ENCODE measurements at places on chromosomes 5 and 9. TPM values are rescaled to one million over a fixed set of nuclear protein-coding genes. Genes with fewer than 3 reads are reported as not detected.

- no peak for DNase-seq
Observed at GRCh38 chr5:38319491-38319890, 61.1 kb downstream of the EGFLAM start.

- no peak for DNase-seq
Observed at GRCh38 chr9:15846611-15847010, 293.8 kb downstream of the CCDC171 start.

DNA sequence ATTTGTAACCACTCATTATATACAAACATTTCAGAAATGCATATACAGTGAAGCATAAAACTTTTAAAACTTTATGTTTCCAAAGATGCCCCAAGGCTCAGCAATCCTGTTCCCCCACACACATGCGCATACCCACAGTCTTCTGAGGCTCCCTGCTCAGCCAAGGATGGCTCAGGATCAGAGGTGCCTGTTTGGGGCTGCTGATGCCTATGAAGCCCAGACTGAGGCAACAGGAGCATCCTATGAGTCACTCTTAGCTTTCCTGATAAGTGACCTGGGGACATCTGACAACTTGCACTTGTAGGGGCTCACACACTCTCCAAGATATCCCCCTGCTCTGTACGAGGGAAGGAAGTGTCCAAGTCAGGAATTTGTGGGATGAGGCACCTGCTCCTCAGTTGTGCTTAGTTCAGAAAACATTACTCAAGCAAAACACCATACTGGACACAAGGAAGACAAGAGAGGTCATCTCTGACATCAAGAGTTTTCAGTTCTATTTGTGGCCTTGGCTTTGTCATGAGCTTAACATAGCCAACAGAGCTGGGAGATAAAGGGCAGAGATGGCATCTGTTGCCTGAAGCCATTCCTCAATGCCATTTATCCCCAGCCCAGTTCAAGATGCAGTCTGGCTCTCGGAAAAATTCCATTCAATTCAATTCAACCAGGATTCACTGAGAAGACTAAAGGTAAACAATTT lies 62.3 kb downstream of the NIPSNAP3B start:
- no peak for DNase-seq

TMOD1 gene
- total RNA-seq: 4.4 TPM

PROB1 gene
- 1.7 TPM for total RNA-seq

BDP1 gene
- total RNA-seq: 22.0 TPM

DNA sequence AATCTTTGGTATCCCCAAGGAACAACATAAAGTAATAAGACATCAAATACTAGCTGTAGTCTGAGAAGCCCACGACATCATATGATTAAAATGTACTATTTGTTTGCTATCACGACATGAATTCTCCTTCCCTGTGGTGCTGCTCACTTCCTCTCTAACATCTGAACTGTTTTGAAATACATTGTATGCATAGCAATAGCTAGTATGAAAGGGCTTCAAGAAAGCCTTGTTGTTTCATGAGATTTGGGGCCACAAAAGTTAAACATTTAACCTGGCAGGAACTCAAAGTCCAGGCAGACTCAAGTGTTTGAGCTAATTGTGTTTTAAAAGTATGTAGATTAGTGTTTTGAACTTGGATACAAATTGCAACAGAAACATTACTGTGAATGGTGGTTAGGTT lies 237.4 kb upstream of the PTGER4 start:
- no peak for DNase-seq

GRCh38 chr5:169115461-169116124 lies 185.3 kb downstream of the SLIT3 start:
- no peak for DNase-seq

PCDHGA7 gene
- total RNA-seq: not detected

SLC27A6 gene
- total RNA-seq: 7.9 TPM

TTC33 gene
- total RNA-seq: 14.5 TPM

DNA sequence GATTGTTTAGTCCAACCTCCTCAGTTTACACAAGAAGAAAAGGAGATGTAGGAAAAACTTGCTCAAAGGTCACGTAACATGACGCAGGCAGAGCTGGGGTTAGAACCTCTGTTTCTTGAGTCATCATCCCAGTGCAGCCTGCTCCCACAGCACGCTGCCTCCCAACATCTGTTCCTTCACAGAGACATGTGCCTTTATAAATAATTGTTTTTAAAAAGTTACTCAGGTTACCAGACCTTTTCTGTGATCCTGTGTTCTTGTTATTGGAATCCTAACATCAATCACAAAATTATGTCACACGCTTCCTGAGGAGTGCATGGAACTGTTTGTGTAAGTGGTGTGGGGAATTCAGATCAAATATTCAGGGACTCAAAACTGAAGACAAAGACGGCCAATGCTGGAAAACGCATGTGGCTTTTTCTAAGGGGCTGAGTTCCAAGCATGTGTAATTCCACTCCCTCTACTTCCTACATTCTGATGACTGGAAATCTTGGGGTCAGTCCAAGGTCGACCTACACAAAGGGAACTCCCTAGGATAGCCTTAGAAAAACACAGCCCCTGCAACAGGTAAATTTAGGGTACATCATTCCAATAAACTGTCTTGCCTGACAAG lies 184.3 kb downstream of the TSSK1B start:
- no peak for DNase-seq

DNA sequence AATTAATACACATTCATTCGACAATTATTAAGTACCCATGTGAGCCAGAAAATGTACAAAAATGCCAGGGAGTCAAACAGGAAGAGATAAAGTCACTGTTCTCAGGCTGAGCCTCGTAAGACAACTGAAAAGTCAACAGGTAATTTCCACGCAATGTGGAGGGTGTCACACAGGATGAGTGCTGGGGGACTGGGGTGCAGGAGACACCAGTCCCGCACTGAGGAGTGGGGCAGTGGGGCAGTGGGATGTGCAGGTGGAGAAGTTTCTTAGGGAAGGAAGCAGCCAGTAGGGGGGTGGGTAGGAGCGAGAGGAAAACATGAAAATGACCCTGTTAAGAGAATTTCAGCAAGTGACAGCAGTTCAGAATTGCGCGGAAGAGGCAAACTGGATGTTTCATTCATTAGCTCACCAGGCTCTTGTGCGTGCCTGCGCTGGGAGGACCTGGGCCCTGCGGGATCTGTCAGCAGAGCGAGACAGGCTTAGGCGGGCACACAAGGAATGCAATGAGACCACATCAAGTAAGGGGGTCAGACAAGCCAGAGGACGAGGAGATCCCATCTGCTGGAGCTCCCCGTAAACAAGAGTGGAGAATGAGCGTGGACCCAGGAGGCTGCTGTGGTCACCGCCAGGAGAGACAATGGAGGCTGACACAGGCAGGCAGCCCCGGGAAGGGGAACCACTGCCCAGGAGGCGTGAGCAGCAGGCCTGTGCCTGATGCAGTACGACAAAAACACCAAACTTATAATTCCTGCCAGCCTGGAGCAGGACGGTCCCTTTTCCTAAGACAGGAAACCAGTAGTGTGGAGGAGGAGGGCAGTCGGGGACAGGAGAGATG lies 21.0 kb downstream of the CAMSAP1 start:
- no peak for DNase-seq

GRCh38 chr5:139272471-139273321 lies 20.8 kb upstream of the MATR3 start:
- DNase-seq: no peak

- DNase-seq: no peak
Observed at GRCh38 chr5:6201631-6202030, 176.7 kb downstream of the MED10 start.

DNA sequence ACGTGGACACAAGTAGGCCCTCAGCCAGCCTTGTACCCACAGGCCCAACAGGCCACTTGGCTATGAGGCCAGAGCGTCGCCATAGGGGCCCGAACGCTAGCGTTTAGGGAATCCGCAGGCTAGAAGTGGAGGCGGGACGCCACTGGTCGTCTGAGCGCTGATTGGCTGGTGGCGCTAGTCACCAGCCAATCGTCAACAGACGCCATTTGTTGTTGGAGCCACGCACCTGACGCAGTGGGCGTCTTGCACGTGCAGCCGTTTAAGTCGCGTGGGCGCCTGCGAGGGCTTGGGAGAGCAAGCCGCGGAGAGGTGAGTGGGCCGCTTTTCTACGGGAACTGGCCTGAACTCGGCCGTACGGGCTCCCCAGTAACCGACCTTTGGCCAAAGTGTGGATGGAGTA lies at the start of gene DDX4:
Gene DDX4, plus strand, starts transcription at position 269 of the 400 bp plus-strand sequence. CDS start 903 bp downstream, outside the sequence.
- no peak for DNase-seq

POU5F2 gene
- total RNA-seq: 0.44 TPM

DNA sequence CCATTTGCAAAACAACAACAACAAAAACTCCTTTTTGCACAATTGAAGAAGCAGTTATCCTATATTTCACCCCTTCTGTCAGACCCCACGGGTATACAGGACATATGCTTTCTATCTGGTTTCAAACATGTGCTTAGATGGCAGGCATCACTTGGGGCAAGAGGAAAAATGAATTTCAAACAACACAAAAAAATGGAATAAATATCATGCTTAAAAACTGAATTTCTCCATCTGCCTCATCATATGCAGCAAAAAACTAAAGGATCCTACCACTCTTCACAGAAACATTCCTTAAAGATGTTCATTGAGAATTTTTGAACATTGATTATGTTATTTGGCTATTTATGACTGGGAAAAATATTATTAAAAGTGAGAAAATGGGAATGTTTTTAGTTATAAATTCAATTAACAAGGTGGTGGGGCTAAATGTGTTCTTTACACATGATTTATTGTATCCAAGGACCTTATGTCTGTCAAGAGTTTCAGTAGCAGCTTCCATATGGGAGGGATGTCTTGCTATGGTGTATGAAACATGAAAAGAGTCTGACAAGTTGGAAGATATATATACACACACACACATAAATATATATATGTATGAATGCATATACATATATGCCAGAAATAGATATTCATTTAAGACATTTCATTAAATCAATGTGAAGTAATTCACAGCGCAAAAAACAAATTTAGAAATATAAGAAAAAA lies 358.0 kb downstream of the CDH12 start:
- no peak for DNase-seq

ALDOB gene
- total RNA-seq: 1.2 TPM

DNA sequence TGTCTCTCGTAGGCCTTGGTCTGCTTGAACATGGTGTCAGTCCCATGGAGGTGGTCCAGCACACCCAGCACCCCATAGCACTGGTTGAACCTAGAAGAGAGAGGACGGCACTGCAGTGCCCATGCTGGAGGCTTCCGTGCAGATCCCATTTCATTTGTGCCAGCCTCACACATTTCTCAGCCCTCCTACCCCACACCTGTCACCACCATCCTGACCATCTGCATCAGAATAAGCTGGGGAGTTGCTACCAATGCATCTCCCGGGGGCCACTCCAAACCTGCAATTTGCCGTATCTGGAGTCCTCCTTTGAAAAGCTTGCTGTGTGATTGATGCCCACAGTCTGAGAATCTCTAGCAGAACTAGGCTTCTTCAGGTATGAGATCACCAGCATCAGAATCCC lies 30.0 kb downstream of the FAXDC2 start:
- DNase-seq: no peak

DNA sequence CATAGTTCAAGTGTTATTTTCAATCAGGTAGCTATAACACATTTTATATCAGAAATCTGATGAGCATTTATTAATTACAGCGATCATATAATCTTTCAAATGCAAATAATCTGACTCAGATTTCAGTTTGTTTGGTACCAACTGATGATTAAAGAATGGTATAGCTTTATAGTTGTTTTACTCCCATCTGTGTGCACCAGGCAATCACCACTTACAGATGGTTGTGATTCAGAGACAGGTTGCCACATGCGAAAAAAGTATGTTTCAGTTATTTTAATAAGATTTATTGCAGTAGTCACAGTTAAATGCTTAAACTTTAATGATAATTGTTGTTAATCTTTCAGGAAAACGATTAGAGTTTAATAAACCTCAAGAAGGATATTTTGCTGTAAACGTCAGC lies 155.1 kb upstream of the ARRDC3 start:
- no peak for DNase-seq

PLEKHG4B gene
- total RNA-seq: 0.02 TPM

PLPP1 gene
- 10.5 TPM for total RNA-seq

HSPB3 gene
- not detected for total RNA-seq

DNA sequence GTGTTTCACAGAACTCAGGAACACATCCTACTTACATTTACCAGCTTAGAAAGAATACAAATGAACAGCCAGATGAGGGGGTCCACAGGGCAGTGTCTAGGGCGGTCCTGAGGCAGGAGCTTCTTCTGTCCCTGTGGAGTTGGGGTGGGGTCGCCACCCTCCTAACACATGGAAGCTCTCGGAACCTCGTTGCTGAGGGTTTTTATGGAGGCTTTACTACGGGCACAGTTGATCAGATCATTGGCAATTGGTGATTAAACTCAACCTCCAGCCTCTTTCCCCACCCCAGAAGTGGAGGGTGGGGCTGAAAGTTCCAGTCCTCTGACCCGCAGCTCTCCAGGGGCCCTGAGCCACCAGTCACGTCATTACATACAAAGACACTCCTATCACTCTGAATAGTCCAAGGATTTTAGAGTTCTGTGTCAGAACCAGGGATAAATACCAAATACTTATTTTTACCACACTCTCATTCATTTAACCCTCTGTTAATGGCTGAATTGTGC lies 156.9 kb downstream of the COL23A1 start:
- no peak for DNase-seq

SLC45A2 gene
- not detected for total RNA-seq

DNA sequence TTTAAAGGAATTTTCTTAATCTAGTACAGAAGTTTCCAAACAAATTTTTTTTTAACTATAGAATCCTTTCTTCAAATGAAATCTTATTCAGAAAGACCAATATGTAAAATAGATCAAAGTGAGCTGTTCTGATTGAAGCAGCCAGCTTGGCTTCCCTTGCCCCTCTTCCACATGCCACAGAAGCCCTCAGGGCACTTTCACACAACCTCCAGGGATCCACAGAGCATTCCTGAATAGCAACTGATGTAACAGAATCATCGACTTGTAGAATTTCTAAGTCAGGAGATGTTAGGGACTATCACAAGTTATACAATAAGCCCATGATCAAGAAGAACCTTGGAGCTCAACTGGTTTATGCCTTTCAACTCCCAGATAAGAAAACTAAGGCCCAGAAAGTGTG lies 427.8 kb upstream of the C9orf72 start:
- no peak for DNase-seq

DNA sequence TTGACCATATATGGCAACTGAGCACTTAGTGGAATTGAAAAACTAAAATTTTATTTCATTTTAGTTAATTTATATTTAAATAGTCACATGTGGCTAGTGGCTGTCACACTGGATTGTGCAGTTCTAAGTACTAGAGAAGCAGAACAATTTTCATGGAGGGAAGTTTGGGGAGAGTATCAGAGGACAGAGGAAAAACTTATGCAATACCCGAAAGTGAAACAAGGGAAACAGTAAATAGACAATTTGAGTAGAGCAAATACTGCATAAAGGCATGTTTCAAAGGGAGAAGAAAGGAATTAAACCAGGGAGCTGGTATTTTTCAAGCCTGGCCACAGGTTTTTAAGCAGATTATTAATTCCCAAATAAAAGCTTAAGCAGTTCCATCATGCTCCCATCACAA lies 590.5 kb upstream of the RORB start:
- no peak for DNase-seq

DNA sequence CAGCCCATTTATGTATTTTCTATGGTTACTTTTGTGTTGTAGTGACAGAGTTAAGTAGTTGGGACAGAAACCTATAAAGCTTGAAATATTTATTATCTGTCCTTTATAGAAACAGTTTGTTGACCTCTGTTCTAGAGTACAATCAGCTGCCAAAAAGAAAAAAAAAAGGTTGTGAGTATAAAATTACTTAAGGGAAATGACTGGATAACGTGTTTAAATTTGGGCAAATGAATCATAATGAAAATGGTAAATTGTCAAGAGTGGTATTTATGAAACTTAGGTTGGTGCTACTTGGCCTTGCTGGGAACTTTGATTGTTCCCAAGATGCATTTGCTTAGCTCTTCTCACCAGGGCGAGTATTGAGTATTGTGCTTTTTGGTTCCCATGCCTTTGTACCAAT lies 70.2 kb upstream of the IL6ST start:
- DNase-seq: no peak

Measured in HCT116 (cell line).